ENCODE measurements at places on chromosomes 4 and X. TPM values are rescaled to one million over a fixed set of nuclear protein-coding genes. Genes with fewer than 3 reads are reported as not detected.
A peak's percentile ranks its signal among the peaks of the same experiment; 100 is the strongest.

DNA sequence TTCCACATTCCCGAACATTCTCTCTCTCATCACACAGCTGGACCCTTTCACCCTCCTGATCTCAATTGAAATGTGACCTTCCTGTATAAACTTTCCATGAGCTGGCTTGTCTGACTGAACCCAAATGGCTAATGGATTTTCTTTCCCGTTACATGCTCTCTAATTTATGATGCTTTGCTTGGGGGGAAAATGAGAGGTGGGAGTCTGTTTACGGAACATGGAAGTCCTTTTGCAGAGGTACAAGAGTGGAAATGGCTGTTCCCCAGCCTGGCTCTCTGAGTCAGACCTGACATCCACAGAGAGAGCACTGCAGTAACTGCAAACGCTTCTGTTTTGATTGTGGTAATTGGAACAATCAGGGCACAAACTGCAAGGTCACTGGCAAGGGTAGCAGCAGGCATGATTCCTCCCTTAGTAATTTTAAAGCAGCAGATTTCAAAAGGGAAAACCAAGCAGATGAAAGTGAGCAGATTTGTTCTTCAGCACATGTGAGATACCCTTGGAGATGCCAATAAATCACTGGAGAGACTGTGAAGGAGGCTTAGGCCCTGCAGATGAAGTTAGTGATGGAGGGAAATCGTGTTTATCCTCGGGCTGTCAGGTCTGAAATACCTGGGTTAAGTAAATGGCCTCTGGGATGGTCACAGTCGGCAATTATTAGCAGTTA lies 83.9 kb downstream of the SNCA start:
- no peaks in the 10 kb centered on the region for H3K4me1 ChIP-seq
- no peaks in the 10 kb centered on the region for H3K36me3 ChIP-seq
- H3K27me3 ChIP-seq, result no peaks in the 10 kb centered on the region
- H3K27ac ChIP-seq, result no peak overlapping the region
- no peak overlapping the region for H3K4me3 ChIP-seq
- DNase-seq, result no peak

DNA sequence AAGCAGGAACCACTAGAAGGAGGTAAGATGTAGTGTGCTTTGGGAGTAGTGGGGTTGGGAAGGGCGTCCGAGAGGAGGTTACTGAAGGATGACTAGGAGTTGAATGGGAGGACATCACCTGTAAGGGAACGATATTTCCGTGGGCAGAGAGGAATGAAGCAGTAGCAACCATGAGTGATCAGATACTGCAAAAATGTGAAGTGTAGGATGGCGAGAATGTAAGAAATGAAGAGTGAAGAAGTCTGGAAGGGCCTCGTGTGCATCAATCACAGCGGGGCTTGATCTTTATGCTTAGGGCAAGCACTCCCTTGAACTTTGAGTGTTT lies 594 bp downstream of the MSMO1 start:
- H3K27ac ChIP-seq, result no peak overlapping the region
- peaks cover 1% of the 10 kb centered on the region for H3K27me3 ChIP-seq
- H3K4me1 ChIP-seq, result no peaks in the 10 kb centered on the region
- DNase-seq, result no peak
- H3K36me3 ChIP-seq, result no peaks in the 10 kb centered on the region

- H3K4me1 ChIP-seq, result no peaks in the 10 kb centered on the region
- no peak for DNase-seq
Measured at GRCh38 chrX:100643956-100644860, at the start of gene SRPX2. TSS of gene SRPX2 (plus strand) at chrX:100644199. CDS start at chrX:100646323, 2,124 bp downstream.

DNA sequence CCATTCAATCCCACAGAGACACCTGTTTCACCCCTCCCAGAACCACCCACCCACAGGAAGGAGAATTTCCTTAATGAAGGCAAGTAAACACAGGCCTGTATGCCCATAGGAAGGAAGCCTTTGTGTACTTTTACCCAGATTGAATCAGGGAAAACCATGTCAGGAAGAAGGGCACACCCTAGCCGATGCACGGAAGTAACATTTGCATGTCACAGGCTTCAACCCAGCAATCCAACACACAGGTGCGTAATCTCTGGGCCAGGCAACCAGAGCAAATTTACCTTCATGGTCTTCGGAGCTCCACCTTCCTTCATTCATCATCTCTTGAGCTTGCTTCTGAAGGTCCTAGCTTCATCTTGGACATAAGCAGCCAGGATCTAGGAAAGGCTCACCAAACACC lies 206.3 kb downstream of the SHROOM3 start:
- H3K27ac ChIP-seq, result no peak overlapping the region
- peaks cover 12% of the 10 kb centered on the region for H3K27me3 ChIP-seq
- no peak overlapping the region for H3K4me3 ChIP-seq
- H3K36me3 ChIP-seq, result no peaks in the 10 kb centered on the region

The TRIM60 gene
- polyA plus RNA-seq, result not detected

The RTL9 gene
- polyA plus RNA-seq, result not detected

The GRK4 gene
- polyA plus RNA-seq, result 4.4 TPM

- no peaks in the 10 kb centered on the region for H3K36me3 ChIP-seq
- no peak for DNase-seq
- no peak overlapping the region for H3K27ac ChIP-seq
- H3K4me1 ChIP-seq, result peaks cover 4% of the 10 kb centered on the region
Measured at GRCh38 chr4:186622788-186623464, 67.6 kb upstream of the MTNR1A start.

GRCh38 chr4:174120446-174121295 lies 162.8 kb downstream of the FBXO8 start:
- H3K27ac ChIP-seq, result no peak overlapping the region
- no peak overlapping the region for H3K4me3 ChIP-seq
- no peak for DNase-seq
- no peaks in the 10 kb centered on the region for H3K4me1 ChIP-seq

- peaks cover 4% of the 10 kb centered on the region for H3K36me3 ChIP-seq
- H3K27me3 ChIP-seq, result peaks cover 63% of the 10 kb centered on the region
- H3K4me1 ChIP-seq, result peaks cover 66% of the 10 kb centered on the region
Measured at GRCh38 chrX:154357205-154357604, 17.2 kb downstream of the FLNA start.

DNA sequence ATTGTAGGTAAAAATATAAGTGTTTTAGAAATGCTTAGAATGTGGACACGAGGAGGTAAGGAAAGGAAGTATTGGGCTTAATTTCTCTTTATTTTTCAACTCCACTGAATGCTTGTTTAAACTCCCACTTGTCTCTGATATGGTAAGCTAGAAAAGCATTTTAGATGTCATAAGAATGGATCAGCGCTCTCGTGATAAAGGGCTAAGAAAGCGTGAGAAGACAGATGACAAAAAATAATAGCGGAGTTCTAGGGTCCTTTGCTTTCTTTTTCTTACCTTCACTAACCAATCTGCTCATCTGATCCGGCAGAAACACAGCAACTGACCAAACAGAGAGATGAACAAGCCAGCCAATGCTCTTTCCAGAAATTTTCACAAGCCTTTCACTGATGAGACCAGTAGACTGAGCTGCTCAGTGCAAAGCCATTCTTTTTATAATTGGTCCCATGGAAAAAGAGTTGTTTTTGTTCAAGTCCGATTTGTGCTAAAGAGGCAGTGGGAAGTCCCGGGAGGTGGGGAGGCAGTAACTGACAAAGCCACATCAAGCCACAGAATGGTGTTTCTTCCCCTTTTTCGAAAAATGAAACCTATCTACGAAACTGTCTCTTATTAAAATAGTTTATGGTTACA lies at the start of gene TASL:
TASL (minus strand) TSS at position 405 of the 630 bp plus-strand sequence. CDS start 17,411 bp downstream, outside the sequence.
- peaks cover 4% of the 10 kb centered on the region for H3K36me3 ChIP-seq
- peak; percentile 58 for DNase-seq
- peaks cover 11% of the 10 kb centered on the region for H3K4me1 ChIP-seq

DNA sequence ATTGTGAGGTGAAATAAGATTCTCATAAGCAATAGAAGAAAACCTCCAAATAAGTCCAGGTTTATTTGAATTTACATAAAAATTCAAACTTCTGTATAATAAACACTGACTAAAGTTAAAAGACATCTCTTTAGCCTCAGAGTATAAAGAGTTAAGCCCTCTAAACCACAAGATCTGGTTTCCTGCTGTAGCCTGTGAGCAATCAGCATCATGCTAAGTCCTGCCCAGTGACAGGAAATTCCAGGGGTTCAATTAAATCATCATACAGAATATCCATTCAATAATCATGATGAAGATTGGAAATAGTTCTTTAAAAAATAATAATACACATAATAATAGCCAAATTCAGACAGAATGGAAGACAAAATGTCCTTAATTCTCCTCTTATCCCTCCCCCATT lies 139.2 kb upstream of the DGKK start:
- H3K27ac ChIP-seq, result no peak overlapping the region
- no peak for DNase-seq
- no peak overlapping the region for H3K4me3 ChIP-seq
- no peaks in the 10 kb centered on the region for H3K4me1 ChIP-seq

The MANBA gene
- 26.2 TPM for polyA plus RNA-seq

The HPRT1 gene
- polyA plus RNA-seq, result 57.6 TPM

The SEL1L3 gene
- polyA plus RNA-seq, result 22.1 TPM

The NPY1R gene
- not detected for polyA plus RNA-seq

The PNMA3 gene
- polyA plus RNA-seq, result not detected

The KLHL13 gene
- polyA plus RNA-seq, result 0.43 TPM

GRCh38 chrX:93466383-93466782 lies 207.0 kb downstream of the NAP1L3 start:
- DNase-seq, result no peak
- no peak overlapping the region for H3K27ac ChIP-seq
- no peaks in the 10 kb centered on the region for H3K27me3 ChIP-seq

GRCh38 chrX:134167591-134168203 lies 69.3 kb upstream of the CCDC160 start:
- no peaks in the 10 kb centered on the region for H3K36me3 ChIP-seq
- no peak overlapping the region for H3K4me3 ChIP-seq
- DNase-seq, result no peak
- peaks cover 5% of the 10 kb centered on the region for H3K27me3 ChIP-seq
- H3K4me1 ChIP-seq, result peaks cover 6% of the 10 kb centered on the region
- H3K27ac ChIP-seq, result no peak overlapping the region

The APLN gene
- polyA plus RNA-seq, result not detected

DNA sequence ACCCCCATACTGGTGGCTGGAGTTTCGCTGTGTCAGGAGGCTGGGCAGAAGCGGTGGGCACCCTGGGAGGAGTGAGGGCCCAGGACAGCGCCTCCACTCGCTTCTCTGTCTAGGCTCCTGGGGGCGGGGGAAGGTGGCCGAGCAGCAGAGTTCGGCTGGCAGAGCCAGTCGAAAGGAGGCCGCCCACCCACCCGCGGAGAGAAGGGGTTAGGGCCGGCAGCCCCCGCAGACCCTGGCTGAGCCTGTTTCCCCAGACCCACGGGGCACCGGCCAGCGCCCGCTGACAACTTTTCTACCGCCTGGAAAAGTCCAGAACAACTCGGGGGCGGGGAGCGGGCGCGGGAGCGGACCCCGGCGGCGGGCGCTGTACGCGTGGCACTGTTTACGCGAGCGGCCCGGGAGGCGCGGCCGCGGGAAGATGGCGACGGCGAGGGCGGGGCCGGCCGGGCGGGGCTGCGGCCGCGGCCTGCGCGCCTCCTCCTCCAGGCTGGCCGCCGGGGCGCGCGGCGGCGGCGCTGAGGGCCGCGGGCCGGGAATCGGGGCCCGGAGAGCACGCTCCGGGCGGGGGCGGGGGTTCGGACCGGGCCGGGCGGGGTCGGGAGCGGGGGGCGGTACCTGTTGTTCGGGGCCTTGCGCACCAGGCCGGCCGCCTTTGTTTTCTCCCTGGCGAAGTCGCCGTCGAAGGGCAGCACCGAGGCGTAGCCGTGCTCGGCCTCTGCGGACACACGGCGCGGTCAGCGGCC lies 628 bp downstream of the MXD4 start:
- no peaks in the 10 kb centered on the region for H3K4me1 ChIP-seq
- H3K36me3 ChIP-seq, result no peaks in the 10 kb centered on the region
- H3K4me3 ChIP-seq, result peak overlapping the region; percentile 48
- no peak overlapping the region for H3K27ac ChIP-seq
- H3K27me3 ChIP-seq, result peaks cover 10% of the 10 kb centered on the region

The TMEM156 gene
- 26.4 TPM for polyA plus RNA-seq

- H3K4me3 ChIP-seq, result no peak overlapping the region
- H3K4me1 ChIP-seq, result no peaks in the 10 kb centered on the region
- no peaks in the 10 kb centered on the region for H3K36me3 ChIP-seq
- DNase-seq, result no peak
- peaks cover 3% of the 10 kb centered on the region for H3K27me3 ChIP-seq
Measured at GRCh38 chrX:118935352-118935751, 39.1 kb upstream of the LONRF3 start.

The TXK gene
- 243 TPM for polyA plus RNA-seq

- DNase-seq, result no peak
- H3K4me3 ChIP-seq, result no peak overlapping the region
- H3K36me3 ChIP-seq, result peaks cover 16% of the 10 kb centered on the region
- peaks cover 9% of the 10 kb centered on the region for H3K27me3 ChIP-seq
Measured at GRCh38 chrX:129791961-129792570, 12.3 kb downstream of the SASH3 start.

DNA sequence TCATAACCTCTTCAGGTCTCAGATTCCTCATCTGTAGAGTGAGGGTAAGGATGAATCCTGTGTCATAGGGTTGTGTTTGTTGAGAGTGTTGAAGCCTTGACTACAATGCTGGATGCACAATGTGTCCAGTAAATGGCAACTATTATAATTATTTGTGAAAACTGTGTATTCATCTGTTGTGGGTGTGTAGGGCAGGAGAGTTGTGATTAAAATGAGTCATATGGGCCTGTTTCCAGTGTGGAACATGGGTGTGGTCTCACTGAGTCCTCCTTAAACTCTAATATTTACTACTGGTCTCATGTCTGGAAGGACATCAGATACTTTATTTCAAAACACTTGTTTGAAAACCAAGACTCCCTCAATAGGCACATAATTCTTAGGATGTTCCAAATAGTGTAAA lies 208.5 kb upstream of the CASK start:
- no peak overlapping the region for H3K4me3 ChIP-seq
- DNase-seq, result no peak
- H3K27ac ChIP-seq, result no peak overlapping the region
- H3K27me3 ChIP-seq, result no peaks in the 10 kb centered on the region
- H3K36me3 ChIP-seq, result no peaks in the 10 kb centered on the region

DNA sequence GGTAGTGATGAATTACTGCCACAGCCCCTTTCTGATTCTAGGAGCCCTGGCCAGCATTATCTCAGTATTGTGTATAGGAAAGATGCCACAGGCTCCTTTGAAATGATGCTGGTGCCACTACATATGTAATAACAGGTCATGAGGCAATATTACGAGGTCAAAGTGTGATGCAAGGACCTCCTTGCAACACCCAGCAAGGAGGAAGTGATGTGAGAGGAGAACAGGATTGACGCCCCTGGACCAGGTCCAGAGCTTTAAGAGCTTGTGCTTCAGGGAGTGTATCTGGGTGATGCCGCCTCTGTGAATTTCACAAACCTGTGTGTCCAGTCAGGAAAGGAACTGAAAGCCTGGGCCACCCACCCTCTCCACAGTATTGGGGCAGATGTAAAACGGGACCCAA lies 261.8 kb downstream of the MID1IP1 start:
- H3K36me3 ChIP-seq, result no peaks in the 10 kb centered on the region
- no peak overlapping the region for H3K4me3 ChIP-seq
- H3K27me3 ChIP-seq, result no peaks in the 10 kb centered on the region
- no peak overlapping the region for H3K27ac ChIP-seq

The POF1B gene
- not detected for polyA plus RNA-seq
